ENCODE measurements at places on chromosomes 3 and 15.

- DNase-seq: no peak
Measured at GRCh38 chr3:183526838-183527427, 28.6 kb downstream of the KLHL6 start.

DNA sequence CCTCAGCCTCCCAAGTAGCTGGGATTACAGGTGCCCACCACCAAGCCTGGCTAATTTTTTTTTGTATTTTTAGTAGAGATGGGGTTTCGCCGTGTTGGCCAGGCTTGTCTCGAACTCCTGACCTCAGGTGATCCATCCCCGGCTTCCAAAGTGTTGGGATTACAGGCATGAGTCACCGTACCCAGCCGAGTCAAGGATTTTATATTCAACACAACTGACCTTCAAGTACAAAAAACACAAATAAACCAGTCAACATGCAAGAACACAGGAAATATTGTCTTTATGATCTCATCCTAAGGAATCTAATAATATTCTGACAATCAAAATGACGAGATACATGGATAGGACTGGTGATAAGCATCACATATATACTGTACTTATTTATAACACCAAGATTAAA is 37.9 kb downstream of the TJP1 start:
- no peak for DNase-seq

DNA sequence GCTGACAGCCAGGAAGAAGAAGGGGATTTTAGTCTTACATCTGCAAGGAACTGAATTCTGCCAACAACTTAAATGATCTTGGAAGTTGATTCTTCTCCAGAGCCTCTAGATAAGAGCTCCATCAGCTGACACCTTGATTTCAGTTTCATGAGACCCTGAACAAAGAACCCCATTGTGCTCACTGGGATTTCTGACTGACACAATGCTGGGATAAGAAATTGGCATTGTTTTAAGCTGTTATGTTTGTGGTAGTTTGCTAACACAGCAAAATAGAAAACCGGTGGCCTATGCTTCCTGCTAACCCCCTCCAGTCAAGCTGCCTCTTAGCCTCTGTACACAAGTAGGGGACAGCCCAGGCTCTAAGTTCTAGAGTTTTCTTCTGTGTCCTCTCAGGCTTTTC is 36.2 kb downstream of the MASP1 start:
- no peak for DNase-seq

- DNase-seq: no peak
Measured at GRCh38 chr3:133264920-133265319, 134.9 kb upstream of the BFSP2 start.

- no peak for DNase-seq
Measured at GRCh38 chr3:120440001-120440703, 10.6 kb downstream of the FSTL1 start.

DNA sequence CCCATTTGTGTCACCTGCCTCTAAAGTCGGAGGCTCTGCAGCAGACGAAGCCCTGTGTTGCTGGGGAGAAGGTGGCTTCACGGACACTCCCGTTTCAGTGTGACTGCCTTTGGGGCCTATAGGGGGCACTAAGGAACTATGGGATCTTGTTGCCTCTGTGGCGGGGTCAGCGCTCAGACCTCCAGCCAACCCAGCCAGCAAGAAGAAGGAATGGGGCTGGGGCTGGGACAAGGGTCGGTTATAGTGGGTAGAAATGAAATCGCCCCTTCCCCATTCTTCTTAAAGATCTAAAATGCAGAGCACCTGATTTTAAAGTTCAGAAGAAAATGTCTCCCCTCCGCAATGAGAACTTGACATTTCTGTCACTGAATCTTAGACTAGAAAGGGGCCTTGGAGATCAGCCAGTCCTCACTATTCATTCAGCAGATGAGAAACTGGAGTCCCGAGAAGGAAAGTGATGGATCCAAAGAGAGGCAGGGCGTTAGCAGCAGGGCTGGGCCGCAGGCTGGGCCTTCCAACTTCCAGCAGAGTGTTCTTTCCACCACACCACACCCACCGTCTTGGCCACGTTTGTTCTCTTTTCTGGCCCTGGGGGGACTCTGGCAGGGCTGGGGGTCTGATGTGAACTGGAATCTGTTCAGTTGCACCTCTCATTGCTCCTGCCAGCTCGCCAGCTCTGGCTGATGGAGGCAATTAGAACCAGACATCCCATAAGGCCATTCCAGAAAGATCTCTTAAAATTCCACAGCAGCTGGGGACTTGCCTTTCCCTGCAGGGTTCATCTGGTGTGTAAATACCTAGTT is 195.4 kb downstream of the OPA1 start:
- no peak for DNase-seq

GRCh38 chr3:24137958-24138875 is 193.1 kb downstream of the NR1D2 start:
- DNase-seq: no peak

DNA sequence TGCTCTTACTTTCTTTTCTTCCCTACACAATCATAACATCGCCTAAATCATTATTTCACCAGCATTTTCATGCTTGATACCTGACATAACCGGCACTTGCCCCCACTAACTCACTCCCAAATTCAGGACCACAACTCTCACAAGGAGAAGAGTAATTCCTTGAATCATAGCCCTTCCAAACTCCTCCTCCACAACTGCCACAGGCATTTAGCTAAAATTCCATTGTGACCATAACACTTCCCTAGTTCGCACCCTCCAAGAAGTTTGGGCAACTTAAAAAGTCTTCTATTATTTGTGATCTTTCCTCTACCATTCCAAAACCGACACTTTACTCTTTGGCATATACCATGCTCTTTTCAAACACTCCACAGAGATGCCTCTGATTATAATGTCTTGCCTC is 59.4 kb upstream of the XRN1 start:
- no peak for DNase-seq

- no peak for DNase-seq
Measured at GRCh38 chr15:36080759-36081158, 498.7 kb upstream of the CDIN1 start.

- DNase-seq: no peak
Measured at GRCh38 chr3:154926721-154927120, 153.4 kb upstream of the MME start.

DNA sequence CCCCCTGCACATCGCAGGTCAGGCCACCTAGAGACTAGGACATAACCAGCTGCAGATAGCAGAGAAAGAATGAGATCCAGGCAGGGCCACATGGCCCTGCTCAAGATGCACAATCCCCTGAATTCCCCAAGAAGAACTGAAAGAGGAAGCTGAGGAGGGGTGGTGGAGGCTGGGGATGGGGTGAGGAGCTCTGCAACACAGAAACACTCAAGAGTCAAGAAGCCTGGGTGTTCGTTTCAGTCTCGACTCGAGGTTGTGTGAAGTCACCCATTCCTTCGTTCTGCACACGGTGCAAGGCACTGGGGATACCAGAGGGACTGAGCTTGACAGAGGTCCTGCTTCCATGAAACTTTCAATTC is 62.0 kb downstream of the TLE3 start:
- no peak for DNase-seq

DNA sequence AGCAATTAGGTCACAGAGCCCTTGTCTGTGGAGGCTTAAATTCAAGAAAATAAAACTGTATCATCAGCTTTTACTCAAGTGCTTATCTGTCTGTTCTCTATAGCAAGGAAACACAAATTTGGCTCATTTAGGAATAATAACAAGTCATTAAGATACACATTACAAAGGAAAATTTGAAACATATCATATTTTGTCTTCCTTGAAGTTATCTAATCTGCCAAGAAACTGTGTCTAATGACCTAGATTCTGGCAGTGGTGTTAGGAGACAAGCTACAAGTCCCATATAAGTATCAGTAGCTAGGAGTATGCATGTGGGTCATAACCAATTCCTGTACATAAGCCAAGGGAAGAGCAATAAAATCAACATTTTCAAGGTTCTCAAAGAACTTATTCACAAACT is 108.2 kb upstream of the SETMAR start:
- DNase-seq: no peak

- no peak for DNase-seq
Measured at GRCh38 chr3:61687206-61687605, 125.8 kb downstream of the PTPRG start.

DNA sequence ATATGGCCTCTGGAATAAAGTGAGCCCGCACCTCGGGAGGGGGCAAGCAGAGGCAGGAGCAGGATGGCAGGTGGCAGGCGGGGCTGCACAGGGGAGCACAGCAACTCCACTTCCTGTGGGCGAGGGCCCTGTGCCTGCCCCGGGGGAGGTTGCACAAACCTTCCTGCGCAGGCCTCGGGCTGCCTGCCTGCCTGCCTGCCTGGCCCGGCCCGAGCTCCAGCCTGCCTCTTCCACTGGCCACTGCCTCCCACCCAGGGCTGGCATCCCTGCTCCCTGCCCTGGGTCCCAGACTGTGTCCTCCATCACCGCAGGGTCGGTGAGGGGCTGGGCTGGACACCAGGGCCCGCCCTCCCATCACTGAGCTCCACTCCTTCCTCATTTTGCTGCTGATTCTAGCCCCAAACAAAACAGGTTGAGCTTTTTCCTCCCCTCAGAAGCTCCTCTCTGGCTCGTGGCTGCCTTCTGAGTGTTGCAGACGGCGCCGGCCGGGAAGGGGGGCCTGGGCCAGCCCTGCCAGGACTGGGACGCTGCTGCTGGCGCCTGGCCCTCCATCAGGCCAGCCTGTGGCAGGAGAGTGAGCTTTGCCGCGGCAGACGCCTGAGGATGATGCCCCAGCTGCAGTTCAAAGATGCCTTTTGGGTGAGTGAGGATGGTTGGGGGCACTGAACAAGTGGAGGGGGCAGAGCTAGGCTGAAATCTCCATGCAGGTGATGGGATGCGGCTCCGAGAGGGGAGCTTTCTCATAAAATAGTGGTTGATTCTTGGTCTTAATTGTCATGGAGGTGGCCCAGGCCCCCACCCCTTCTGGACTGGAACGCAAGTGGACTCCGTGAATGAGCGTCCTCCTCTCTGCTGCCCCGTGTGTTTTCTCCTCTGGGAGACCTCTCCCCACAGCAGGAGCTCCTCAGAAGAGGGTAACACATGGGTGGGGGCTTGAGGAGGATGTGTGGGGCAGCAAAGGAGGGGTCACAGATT is at the start of gene PSTPIP1:
Gene PSTPIP1 (plus strand): TSS at position 156 of the 975 bp plus-strand sequence. CDS start 448 bp downstream, at position 604.
- no peak for DNase-seq

DNA sequence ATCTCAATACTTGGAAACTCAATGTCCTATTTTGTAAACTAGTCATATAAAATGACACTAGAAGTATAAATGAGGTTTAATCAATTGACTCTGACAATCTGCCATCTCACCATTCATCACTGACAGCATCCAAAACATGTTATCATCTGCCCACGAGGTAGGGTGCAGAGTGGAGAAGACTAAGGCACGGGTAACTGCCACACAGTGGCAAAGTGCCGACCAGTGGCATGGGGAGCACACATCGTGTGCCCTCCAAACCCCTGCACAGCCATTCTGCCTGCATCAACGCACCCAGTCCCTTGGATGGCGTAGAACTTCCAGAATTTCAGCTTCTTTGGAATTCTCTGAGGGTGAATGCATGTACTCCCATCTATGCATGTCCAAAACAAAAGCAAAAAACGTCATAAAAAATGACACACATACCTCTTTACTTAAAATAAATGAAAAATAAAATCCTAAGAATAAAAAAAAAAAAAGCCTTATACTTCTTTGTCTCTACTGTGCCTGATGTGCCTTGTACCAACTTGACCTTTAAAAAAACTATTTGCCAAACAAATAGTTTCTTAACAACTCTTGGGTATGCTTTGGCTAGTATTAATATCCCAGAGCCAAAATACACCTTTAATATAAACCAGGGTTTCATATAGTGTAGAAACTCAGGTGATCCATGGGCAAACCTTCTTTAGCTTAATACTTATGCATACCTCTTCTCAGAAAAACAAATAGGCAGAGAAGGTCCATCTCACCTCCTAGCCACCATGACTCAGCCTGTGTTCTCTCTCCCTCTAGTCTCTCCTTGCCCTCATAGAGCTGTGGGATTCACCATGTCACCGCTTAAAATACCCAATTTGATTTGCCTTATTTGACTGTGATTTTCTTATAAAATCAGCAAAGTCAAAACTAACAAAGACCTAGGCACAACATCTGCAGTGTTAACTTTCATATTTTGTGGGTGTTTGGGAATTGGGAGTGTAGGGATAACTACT is 12.7 kb downstream of the CPOX start:
- DNase-seq: no peak

- DNase-seq: no peak
Measured at GRCh38 chr3:55330756-55331155, 156.3 kb downstream of the WNT5A start.

- DNase-seq: no peak
Measured at GRCh38 chr3:89043406-89043932, 64.0 kb upstream of the EPHA3 start.

GRCh38 chr3:99873269-99874102 is 55.8 kb downstream of the CMSS1 start:
- no peak for DNase-seq

- no peak for DNase-seq
Measured at GRCh38 chr3:15905041-15905440, 107.3 kb upstream of the ANKRD28 start.

- DNase-seq: no peak
Measured at GRCh38 chr3:24505691-24506550, 11.3 kb upstream of the THRB start.

DNA sequence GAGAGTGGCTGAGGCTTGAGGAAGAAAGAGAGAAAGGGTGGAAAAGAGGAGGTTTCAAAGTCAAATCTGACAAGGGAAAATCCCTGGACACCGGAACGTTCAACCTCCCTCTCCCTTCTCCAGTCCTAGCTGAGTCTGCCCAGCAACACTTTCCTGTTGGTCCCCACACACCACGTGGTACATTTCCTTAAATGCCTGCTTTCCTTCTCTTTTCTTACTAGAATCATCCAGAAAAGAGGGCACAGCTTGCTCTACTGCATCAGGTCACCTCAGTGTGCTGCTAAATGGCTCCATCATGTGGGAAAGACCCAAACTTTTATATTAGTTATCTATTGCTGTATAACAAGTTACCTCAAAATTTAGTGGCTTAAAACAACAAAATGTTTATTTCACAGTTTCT is 181.2 kb downstream of the NECTIN3 start:
- DNase-seq: no peak

GRCh38 chr3:8095724-8096123 is 405.9 kb upstream of the LMCD1 start:
- no peak for DNase-seq
